ENCODE measurements at places on chromosomes 16 and 17. TPM values are rescaled to one million over a fixed set of nuclear protein-coding genes. Genes with fewer than 3 reads are reported as not detected.

Gene HOXB2
- not detected for total RNA-seq

Gene CES2
- 14.8 TPM for total RNA-seq

- no peak for DNase-seq
These were observed 2.2 kb upstream of the PDPK1 start for GRCh38 chr16:2535625-2536013.

Gene WRAP53
- 16.4 TPM for total RNA-seq

DNA sequence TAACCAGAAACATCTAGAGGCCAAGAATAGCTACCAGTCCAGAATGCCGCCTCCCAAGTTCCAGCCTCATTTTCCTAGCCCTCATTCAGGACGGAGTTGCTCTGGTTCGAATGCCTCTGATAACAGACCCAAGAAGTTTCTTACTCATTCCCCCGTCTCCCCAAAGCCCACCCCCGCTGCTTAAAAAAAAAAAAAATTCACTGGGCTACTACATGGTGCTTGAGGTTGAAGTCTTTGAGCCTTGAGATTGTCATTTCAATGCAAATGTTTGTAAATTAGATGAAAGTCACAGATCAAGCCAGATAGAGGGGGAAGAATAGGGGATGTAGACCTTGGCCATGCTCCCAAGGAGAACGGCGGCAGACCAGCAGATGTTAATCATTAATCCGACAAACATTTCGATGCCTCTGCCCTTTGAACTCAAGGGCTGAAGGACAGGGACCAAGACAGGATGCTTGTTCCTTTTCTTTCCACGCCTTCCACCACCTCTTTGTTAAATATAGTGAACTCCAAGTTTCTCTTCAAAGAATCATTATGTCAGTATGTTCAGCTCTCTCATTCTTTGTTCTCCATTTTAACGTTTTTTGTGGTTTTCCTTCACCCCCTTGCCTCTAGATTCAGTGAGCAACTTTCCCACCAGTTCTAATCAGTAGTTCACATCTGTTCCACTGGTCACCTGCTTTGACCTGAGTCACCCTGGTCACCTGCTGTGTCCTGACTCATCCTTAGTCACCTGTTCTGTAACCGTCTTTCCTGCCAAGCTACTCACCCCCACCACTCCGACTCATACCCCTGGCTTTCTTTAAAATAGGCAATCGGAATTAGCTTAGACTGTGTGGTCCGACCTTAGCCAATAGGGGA is 190.3 kb downstream of the CPPED1 start:
- DNase-seq, result no peak

Gene CD300A
- not detected for total RNA-seq

Gene NHERF2
- 9.3 TPM for total RNA-seq

DNA sequence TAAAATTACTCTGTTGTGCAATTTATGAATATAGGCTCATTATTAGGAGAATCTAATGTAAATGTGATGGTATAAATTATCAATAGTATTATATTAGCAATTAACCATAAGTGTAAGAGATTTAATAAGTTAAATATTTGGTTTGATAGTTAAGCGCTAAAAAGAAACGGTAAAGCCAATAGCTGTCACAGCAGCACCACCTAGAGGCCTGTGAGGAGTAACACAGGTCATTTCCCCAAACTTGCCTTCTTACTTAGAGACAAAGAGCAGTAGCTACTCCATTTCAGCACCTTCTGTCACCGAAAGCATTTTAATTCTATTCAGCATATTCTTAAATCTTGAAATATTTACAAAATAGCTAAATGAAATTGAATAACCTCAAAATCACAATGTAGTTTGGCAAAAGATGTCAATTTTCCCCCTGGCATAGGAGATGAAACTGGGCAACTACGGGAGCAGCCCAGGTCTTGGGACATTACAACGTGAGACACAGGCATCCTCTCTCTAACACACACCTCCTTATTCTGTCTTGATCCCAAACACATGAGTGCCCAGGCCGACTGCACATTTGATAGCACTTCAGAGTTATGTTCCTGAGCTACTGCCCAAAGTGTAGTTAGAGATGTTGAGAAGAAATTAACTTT is 14.3 kb upstream of the DYNLRB2 start:
- DNase-seq, result peak; percentile 63

DNA sequence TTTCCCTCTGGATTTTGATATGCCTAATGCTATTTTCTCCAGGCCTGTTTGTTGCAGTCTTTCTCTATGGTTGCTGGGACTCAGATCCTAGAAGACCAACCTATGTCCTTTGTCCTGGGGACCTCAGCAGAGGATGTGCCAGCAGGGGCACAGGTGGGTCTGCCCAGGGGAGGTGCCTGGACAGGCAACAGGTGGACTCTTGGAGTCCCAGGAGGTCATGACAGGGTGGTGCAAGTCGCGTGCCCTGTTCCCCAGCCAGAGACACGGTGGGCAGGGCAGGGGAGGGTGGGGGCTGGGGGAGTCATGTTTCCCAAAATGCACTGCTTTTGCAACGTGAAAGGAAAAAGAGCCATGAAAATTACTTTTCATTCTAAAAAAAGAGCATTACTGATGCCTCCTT is 26.3 kb upstream of the PLLP start:
- no peak for DNase-seq

GRCh38 chr17:76869496-76870376 is 1.5 kb downstream of the MGAT5B start:
- DNase-seq, result no peak

DNA sequence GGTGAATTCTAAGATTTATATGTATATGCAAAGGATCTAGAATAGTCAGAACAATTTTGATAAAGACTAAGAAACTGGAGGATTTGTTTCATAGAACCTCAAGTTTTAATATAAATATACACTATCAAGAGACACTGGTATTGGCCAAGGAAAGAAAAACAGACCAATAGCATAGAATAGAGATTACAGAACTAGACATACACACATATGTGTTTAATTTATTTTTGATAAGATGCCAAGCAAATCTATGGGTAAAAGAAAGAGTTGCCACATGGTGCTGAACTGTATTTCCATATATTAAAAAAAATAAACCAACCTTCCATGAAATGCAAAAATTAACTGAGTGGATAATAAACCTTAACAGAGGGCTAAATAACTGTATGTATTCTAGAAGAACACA is 27.9 kb upstream of the LRRC37A3 start:
- no peak for DNase-seq

GRCh38 chr16:56451753-56452689 is 667 bp downstream of the OGFOD1 start:
- peak; percentile 6 for DNase-seq

Data from SK-MEL-5 (cell line).